ENCODE measurements at places on chromosomes 4 and X.

DNA sequence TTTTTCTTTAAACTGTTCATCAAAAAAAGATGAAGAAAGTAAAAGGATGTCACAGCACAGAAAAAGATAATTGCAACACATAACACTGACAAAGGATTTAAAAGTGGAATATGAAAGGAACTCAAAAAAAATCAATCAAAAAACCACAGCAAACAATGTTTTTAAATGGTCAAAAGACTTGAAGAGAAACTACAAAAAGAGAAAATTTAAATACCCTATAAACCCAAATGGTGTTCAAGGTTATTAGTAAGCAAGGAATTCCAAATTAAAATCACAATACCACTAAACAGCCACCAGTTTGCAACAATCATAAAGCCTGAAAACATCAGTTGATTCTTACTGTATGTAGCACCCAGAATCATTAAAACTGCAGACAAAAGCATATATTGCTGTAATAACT lies 36.5 kb upstream of the PCDH10 start:
- DNase-seq, result no peak

DNA sequence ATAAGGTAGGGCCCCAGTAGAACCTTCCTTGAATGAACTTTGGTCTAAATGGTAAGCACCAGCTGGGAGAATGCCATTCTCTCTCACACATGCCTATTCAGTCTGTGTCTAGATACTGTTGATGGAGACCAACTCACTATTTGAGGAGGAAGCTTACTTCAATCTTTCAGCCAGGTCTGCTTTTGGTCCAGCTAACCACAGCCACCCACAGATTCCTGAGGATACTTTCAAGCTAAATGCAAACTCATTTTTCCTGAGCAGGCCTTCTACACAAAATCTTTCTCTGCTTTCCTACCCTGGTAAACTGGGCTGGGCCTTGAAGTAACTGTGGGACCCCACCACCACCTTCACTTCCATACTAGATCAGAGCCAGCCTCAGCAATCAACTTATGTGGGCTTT lies 76.9 kb upstream of the KLF3 start:
- DNase-seq, result no peak

- DNase-seq, result no peak
These were observed 86.4 kb downstream of the ANAPC10 start for GRCh38 chr4:145011636-145012035.

DNA sequence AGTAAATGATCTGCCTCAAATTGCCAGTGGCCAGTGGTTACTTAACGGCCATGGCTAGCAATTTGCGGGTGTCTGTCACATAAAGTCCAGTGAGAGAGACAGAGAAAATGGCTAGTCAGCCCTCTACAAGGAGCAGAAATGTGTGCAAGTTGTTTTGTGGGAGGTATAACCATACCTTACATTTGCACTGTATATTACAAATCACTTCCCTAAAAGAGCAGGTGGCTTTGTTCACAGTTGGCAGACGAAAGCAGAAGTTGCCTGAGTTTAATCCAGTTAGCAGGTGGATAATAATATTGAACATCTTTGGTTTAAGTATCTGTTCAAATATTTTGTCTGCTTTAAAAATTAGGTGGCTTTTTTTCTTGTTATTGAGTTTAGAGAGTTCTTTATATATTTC lies 15.6 kb downstream of the SRPX start:
- DNase-seq, result no peak

DNA sequence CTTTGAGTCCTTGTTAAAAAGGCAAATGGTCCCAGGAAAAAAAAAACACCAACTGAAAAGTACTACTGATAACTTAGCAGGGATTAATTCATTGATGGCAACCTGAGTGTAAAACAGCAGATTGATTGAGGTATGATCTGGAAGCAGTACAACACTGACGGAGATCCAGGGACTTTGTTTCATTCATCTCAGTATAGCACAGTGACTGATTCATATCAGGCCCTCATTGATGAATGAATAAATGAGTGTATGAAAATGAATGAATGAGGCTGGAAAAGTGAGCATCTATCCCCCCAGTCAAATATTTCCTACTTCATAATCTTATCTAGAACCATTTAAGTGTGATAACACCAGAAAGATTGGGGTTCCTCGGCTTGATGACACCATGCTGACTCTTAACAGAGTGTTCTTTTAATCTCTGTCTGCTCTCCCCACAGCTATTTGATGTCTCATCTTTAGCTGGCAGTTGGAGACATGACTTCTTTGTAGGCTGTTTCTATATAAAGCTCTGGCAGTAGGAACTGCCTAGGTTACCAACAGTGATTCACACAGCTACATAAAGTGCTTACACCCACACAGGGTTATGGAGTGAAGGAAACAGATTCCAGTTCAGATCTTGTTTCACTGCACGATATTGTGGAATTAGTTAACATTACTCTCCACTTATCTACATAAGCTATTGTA lies 18.6 kb upstream of the RNF128 start:
- DNase-seq, result peak; percentile 60

DNA sequence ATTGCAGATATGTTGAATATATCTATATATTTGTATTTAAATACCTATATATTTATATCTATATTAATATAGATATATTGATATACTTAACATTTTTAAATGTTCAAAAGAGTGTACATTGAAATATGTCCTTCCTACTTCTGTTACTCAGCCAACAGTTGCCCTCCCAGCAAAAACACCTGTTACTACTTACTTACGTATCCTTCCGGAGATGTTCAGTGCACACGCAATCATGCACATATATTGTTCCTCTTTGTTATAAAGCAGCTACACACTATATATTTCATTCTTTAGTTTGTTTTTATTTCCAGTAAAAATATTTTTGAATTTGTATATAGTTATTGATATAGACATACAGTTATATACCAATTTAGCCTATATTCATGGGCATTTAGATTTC lies 142.3 kb downstream of the ARHGAP24 start:
- DNase-seq, result no peak

GRCh38 chrX:24870143-24870542 lies 145.6 kb downstream of the ARX start:
- no peak for DNase-seq

Measured in RWPE1 (cell line).